ENCODE measurements at places on chromosomes 1 and 21. TPM values are rescaled to one million over a fixed set of nuclear protein-coding genes. Genes with fewer than 3 reads are reported as not detected.

GRCh38 chr1:98045767-98046641 is 125.2 kb upstream of the DPYD start:
- peak; percentile 26 for DNase-seq

DNA sequence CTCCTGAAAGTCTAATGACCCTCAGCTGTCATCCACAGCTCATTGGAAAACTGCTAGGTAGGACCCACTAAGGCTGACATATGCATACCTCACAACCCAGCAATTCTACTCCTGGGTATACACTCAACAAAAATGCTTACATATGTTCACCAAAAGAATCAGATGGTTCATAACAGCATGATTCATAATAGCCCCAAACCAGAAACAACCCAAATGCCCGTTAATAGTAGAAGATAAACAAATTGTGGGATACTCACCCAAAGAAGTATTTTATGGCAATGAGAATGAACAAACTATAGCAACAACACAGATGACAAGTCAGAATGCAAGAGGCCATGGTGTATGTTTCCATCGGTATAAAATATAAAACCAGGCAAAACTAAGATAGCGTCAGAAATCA is 124.6 kb downstream of the HLCS start:
- DNase-seq = no peak

- DNase-seq = no peak
These were observed 18.5 kb downstream of the CCDC185 start for GRCh38 chr1:223411710-223412109.

DNA sequence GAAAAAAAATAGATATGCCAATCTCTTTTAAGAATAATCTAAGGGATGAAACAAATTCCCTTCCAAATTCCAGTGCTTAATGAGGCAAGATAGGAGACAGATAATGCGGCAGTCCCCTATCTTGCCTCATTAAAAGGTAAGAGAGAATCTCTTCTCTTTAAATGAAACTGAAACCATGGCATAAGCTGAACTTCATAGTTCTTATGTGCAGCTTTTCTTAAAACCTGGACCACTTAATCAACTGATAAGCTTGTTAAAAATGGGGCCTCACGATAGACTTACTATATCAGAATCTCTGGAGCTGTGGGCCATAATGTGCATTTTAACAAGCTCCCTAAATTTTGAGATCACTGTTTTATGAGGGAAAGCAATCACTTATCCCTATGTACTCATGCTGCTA is 79.2 kb downstream of the NIBAN1 start:
- no peak for DNase-seq

GRCh38 chr1:71428029-71428428 is 347.2 kb upstream of the ZRANB2 start:
- no peak for DNase-seq

GRCh38 chr1:208644401-208645160 is 400.4 kb upstream of the PLXNA2 start:
- no peak for DNase-seq

DNA sequence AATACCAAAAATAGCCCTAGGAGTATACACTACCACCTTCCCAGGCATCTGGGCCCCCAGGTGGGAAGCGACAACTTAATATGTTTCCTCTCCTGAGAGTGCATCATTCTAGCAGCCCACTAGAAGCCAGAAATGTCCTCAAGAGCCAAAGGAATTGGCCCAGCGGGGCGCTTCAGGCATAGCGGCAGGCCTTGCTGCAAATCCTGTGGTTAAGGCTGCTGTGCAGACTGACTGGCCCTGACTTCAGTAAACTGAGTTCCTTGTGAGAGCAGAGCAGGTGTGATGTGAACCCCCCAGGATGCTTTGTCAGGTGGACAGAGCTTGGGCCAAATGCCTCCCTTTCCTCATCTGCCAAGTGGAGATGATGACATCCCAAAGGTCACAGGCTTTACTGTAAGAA is 29.7 kb upstream of the LDLRAP1 start:
- no peak for DNase-seq

- no peak for DNase-seq
These were observed 14.6 kb downstream of the CACNA1E start for GRCh38 chr1:181497870-181498269.

DNA sequence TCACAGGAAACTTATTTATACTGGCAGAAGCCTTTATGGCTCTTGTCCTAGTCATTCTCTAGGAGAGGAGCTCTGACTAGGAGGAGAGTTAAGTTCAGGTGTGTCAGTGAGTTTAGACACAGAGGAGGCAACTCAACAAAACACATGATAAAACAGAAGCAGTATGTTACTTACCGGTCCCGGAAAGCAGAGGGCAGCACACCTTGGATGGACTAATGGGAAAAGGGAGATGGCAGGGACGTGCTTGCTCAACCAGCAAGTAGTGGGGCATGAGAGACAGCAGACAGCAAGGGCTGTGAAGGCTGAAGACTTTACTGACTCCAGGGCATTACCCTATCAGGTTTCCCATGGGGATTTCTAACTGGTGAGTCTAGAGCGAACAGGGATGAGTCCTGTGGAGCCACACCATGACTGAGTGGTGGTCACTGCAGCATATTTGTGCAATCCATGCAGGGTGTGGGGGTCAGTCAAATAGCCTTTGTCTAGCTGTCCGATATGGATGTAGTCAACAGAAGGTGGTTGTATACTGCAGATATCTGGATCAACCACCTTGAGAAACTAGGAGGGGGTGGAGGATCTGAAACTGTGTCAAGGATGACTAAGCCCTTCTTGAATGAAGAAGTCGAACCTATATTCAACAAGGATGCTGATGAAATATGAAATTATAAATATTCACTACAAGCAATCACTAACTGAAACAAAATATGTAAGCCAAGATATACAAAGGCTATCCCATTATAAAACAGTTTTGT is 596.3 kb upstream of the CHRM3 start:
- no peak for DNase-seq

- no peak for DNase-seq
These were observed 1.1 kb upstream of the CDC73 start for GRCh38 chr1:193120604-193121166.

- DNase-seq = peak; percentile 76
These were observed 76.7 kb downstream of the ARHGEF16 start for GRCh38 chr1:3530926-3531818.

GRCh38 chr1:38953433-38953860 is 11.8 kb upstream of the RHBDL2 start:
- no peak for DNase-seq

GRCh38 chr1:95752515-95753381 is 518.7 kb downstream of the RWDD3 start:
- DNase-seq = no peak

DNA sequence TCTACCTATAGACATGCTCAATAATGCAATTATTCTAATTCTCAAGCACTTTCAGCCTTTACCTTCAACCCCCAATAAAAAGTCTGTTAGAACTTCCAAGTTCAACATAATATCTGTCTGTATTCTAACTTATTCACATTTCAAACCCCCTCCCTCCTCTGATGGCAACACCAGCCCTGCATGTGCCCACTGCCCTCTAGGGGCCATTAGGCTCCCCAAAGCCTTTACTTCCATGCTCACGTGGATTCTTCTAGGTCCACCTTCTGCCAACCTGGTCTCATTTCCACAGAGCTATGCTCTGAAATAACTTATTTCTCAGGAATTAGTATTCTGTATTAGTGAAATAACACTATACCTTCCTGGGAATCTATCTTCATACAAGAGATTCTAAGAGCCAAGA is 22.2 kb upstream of the KPRP start:
- DNase-seq = peak; percentile 12

DNA sequence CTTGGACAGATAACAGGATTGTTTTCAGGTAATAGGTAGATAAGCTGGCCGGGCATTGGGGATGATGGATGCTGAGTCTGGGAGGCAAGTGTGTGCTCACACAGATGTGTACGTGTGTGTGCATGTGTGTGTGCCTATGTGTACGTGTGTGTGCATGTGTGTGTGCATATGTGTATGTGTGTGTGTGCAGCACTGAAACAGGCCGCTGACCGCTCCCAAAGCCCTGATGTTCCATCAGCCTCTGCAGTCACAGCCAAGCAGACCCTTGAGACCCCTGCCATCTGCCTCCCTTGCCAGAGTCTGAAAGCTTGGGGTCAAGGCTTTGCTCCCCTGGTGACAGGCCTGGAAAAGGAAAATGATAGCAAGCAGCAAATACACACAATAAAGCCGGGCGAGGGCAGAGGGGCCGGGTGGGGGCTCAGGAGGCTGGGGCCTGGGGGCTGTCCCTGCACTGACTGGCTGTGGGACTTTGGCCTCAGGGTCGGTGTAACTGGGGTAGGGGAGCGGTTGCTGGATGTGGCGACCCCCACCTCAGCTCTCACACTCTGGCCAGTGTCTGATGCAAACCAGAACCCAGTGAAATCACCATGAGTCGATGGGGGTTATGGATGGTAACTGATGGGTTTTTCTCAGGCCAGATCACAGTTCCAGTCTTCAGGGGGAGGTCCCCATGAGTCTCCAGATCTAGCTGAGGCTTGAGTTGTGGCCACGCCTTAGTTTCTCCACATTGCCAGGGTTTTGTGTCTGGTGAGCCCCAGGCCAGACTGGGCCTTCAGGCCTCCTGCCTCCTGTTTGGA is 9.2 kb upstream of the TNFRSF8 start:
- no peak for DNase-seq

- no peak for DNase-seq
These were observed 131.7 kb downstream of the RABGAP1L start for GRCh38 chr1:174291059-174291458.

DNA sequence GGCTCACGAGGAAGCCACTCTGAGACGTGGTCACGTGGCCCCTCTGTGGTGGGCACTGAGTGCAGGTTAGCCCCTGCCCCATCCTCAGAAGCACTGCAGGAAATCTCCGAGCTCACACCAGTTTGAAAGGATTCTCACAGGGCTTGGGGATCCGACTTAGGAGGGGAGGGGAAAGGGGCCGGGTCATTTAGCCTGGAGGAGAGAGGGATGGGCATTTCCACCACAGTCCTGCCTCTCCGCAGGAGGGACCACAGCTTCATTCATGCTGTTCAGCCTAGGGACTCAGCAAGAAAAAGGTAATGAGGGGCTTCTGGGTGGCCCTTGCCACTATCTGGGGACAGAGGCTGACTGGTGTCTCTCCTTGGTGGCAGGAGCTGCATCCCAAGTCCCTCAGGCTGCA is 126.5 kb downstream of the NPHP4 start:
- DNase-seq = no peak

GRCh38 chr1:5747426-5748285 is 244.6 kb downstream of the NPHP4 start:
- no peak for DNase-seq

GRCh38 chr1:32622806-32623681 is 27.3 kb downstream of the ZBTB8OS start:
- DNase-seq = no peak

- DNase-seq = no peak
These were observed 34.5 kb downstream of the LHX9 start for GRCh38 chr1:197951617-197952175.

DNA sequence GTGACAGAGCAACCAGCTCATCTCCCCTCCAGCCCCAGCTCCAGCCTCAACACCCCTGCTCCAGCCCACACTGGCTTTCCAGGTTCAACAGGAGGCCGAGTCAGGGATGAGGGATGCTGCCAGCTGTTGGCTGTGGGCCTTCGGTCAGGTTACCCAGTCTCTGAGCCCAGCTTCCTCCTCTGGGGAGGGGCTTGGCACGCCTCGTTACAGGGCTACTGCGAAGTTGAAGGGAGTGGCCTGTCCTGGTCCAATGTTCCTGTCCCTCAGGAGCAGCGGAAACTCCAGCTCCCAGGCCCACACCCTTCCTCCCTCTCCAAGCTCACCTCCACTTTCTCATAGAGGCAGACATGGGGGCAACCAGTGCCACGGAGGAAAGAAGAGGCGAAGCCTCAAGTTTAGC is 15.1 kb upstream of the TAS1R2 start:
- no peak for DNase-seq

GRCh38 chr1:15952317-15953258 is 23.3 kb downstream of the ZBTB17 start:
- no peak for DNase-seq

Gene HEYL
- total RNA-seq = 0.27 TPM

Gene CHRNB2
- 0.22 TPM for total RNA-seq

Gene LCE3E
- not detected for total RNA-seq

Gene FAM167B
- total RNA-seq = 1.8 TPM

Gene IGSF9
- total RNA-seq = 7.5 TPM

Gene ANGPTL1
- total RNA-seq = 0.59 TPM

Gene PTGER3
- 0.10 TPM for total RNA-seq

Gene KIAA1614
- 0.27 TPM for total RNA-seq

Gene SLC16A4
- total RNA-seq = 0.83 TPM

Gene IRF6
- 44.1 TPM for total RNA-seq

Gene MECR
- total RNA-seq = 45.9 TPM

Gene CD34
- total RNA-seq = 0.34 TPM

Gene TRIM67
- 0.09 TPM for total RNA-seq

Gene WNT4
- total RNA-seq = 2.4 TPM

Gene SEC16B
- 4.2 TPM for total RNA-seq

All from Calu3 (cell line).